Activated naive CD4-positive, alpha-beta T cell (primary cell): ENCODE measurements at places on chromosomes 2 and 18.

GRCh38 chr2:105582952-105583660 lies 161.6 kb upstream of the NCK2 start:
- no peak for DNase-seq

DNA sequence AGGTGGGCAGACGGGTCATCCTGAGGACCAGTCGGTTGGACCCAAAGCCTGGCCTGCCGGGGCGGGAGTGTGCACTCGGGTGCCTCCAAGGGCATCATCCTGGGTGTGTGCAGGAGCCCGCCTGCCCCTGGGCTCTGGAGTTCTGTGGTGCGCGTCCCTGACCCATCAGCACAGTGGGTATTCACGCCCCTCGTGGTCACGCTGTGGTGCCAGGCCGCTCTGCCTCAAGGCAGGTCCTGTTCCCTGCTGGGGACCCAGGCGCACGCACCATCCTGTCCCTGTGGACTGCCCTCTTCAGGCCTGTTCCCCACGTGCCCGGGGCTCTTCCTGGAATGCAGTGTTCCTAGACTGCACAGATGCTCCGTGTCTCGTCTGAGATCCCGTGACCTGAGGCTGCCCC lies 14.3 kb upstream of the D2HGDH start:
- DNase-seq = no peak

- DNase-seq = no peak
Observed at GRCh38 chr2:179891237-179891636, 29.8 kb upstream of the ZNF385B start.

GRCh38 chr2:48699348-48699930 lies 56.1 kb downstream of the LHCGR start:
- no peak for DNase-seq

GRCh38 chr2:163505281-163505680 lies 230.5 kb downstream of the FIGN start:
- DNase-seq = no peak

GRCh38 chr2:55159037-55159651 lies 72.9 kb downstream of the CLHC1 start:
- DNase-seq = no peak

DNA sequence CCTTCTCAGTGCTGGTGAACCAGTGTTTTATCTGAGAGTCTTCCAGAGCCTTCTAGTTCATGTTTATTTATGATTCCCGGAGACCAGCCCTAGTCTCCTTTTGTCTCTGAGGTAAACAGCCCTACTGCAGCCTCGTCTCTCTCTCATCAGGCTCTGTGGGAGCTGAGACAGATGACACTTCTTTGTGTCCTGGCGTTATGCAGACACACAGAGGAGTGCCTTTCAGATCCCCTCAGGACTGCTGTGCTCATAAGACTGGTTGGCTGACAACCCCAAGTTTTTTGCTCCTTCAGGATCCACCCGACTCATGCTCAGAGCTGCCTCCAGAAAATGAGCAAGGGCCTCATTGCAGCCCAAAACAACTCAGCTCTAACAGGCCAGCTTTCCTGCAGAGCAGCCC lies 523.8 kb upstream of the SPHKAP start:
- DNase-seq = no peak

DNA sequence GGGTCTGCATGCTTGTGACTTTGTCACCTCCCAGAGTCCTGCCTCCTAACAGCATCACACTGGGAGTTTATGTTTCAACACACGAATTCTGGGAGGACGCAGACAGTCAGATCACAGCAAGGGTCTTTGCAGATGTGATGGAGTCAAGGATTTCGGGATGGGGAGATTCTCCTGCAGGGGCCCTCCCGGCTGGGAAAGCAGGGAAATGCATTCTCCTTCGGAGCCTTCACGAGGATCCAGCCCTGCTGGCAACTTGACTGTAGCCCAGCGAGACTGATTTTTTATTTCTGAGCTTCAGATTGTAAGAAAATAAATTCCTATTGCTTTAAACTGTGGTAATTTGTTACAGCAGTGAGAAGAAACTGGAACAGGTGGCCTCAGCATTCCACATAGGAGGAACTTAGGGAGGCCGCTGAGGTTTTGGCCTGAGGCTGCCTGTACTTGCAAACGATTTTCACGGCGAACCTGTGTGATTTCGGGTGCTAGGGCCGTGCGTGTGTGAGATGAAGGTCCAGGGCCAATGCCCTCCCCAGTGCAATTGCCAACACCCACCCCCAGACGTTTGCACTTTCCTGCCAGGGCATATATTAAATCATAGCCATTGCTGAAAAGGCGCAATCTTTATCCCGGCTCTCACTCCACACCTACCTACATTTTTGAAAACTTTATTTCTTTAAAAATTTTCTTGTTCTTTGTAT lies 79.8 kb downstream of the ASB1 start:
- DNase-seq = no peak

GRCh38 chr18:57696271-57696670 lies 74.6 kb upstream of the NARS1 start:
- no peak for DNase-seq

- no peak for DNase-seq
Observed at GRCh38 chr2:69961496-69961895, at the start of gene ASPRV1. TSS of gene ASPRV1 (minus strand) at chr2:69961631. CDS start at chr2:69961436, 195 bp downstream.

GRCh38 chr2:137930146-137930545 lies 34.1 kb upstream of the HNMT start:
- DNase-seq = no peak

GRCh38 chr2:173630425-173631126 lies 275.9 kb downstream of the CDCA7 start:
- no peak for DNase-seq

DNA sequence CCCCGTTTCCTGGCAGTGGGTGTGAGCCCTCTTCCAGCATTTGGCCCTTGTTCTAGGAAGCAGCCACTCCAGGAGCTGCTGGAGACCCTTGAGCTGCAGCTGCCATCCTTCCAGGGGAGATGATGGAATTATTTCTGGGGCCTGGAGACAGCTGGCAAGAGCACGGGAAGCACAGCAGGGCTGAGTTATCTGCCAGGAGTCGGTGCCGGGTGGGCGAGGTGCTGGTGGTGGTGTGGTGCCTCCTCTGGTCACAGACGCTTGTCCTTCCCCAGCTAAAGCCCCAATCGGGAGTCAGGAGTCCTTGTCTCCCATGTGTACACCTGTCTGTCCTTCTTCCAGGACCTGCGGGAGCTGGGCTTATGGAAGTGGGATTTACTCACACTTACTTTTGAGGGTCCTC lies 36.0 kb downstream of the DPYSL5 start:
- DNase-seq = no peak

- DNase-seq = no peak
Observed at GRCh38 chr18:56235481-56236013, 402.8 kb downstream of the TXNL1 start.

- no peak for DNase-seq
Observed at GRCh38 chr18:48605408-48605845, 66.6 kb downstream of the CTIF start.

DNA sequence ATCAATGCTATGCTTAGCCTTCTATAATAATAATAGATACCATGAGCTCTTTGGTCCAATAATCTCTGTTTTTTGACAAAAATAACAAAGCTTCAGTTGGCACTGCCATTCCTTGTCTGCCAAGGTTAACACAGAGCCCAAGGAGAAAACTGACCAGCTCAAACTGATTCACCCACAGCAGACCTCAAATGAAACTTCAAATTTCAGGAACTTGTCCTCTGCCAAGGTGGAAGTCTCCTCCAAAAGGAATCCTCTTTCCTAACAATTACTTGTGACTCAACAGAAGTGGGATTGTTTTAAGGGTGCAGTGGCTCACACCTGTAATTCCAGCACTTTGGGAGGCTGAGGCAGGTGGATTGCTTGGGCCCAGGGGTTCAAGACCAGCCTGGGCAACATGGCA lies 12.1 kb downstream of the AAK1 start:
- no peak for DNase-seq

DNA sequence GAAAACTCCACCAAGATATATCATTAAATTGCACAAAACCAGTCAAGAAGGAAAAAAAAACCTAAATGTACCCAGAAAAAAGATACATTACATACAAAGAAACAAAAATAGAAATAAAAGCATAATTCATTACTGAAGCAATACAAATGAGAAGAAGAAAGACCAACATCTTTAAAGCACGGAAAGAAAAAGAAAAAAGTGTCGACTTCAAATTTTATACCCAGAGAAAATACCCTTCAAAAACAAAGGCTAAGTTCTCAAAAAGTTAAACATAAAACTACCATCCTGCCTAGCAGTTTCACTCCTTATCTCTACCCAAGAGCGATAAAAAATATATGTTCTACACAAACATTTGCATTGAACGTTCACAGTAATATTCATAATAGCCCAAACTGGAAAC lies 82.0 kb downstream of the ATAD2B start:
- DNase-seq = no peak

DNA sequence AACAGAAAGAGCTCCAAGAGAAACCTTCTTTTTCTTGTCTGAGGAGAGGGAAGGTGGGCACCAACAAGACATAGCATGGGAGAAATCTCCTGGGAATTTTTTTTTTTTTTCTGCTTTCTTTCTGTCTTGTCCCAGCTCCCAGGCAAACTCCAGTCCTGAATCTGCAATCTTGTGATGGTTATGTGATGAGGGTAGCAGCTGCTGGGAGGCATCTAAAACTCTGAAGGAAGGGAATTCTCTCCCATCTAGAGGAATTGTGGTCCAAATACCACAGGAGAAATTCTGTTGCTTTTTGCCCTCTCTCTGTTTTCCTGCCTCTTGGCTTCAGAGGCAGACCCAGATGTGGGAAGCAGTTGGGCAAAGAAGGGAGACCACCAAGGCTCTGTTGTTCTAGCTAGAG lies 16.7 kb downstream of the SCRN3 start:
- DNase-seq = no peak

DNA sequence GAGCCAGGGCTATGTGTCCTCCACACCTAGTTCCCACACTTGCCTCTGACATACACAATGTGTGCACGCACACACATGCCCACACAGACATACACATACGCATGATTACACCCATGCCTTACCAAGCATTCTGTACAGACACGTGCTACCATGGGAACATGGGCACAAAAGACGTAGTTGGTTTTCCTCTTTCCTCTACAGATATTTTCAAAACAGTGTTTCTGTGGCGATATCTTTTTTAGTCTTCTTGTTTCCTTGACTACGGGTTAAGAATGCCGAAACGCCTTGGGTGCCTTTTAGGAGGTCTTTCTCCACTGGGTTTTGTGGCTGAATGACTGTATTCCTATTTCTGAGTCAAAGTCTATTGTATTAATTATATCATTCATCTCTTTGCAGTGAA lies 75.5 kb upstream of the SPTBN1 start:
- DNase-seq = no peak

- DNase-seq = no peak
Observed at GRCh38 chr2:58441643-58442042, 200.5 kb upstream of the FANCL start.

- DNase-seq = no peak
Observed at GRCh38 chr18:51622702-51623101, 425.2 kb upstream of the MEX3C start.

GRCh38 chr2:51528156-51528555 lies 496.2 kb upstream of the NRXN1 start:
- no peak for DNase-seq

DNA sequence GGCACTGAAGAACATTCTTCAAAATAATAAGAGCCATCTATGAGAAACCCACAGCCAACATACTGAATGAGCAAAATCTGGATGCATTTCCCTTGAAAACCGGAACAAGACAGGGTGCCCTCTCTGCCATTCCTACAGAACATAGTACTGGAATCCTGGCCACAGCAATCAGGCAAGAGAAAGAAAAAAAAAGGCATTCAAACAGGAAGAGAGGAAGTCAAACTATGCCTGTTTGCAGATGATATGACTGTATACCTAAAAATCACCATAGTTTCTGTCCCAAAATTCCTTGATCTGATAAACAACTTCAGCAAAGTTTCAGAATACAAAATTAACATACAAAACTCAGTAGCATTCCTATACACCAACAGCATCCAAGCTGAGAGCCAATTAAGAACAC lies 119.5 kb upstream of the PARD3B start:
- no peak for DNase-seq

DNA sequence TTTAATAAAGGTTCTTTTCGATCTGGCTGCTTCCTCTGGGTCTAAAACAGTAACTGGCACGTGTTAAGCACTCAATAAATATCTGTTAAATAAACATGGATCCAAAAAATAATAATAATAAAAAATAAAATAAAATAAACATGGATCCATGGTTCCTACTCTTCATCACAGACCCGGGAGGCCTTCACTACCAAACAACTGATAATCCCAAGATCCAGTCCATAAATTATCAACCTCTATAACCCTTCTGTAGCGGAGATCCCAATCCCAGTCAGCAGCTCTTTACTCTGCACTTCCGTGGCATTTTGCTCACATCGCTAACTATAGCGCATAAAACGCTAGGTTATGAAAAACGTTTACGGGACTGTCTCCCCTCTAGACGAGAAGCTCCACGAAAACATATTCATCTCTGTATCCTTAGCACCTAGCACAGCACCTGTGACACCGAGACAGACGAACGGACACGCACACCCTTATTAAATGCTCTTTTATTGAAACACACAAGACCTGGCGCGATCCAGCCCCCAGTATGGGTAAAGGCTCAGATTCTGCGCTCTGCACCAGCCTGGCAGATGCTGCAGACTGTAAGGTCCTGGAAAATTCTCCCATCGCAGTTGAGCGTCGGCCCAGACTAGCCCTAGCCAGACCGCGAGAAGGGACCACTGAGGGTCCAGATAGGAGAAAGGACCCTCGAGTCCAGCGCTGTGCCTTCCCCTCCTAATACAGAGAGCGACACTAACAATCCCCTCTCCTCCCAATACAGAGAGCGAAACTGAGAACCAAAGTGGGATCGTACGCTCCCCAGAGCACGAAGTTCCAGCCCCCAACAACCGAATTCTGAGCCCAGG lies 770 bp downstream of the NBAS start:
- DNase-seq = no peak

GRCh38 chr2:233428008-233428407 lies 73.7 kb downstream of the DGKD start:
- DNase-seq = no peak

GRCh38 chr2:52395912-52396311 lies 1364.0 kb upstream of the NRXN1 start:
- no peak for DNase-seq

GRCh38 chr18:60295674-60296073 lies 76.9 kb downstream of the MC4R start:
- no peak for DNase-seq

DNA sequence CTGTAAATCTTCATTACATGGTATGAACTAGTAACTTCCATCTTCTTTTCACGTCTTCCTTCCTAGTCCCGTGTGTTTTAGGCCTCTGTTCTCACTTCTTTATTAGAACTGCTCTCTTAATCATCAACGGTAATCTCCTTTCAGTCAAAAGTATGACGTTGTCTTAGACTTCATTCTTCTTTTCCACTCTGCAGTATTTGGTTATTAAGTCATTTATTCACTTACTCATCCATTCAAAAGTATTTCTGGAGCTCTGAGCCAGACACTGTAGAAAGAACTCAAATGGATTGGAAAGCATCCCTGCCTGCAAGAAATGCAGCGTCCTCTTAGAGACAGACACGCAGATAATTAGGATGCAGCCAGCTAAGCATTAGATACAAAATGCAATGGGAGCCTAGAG lies 494.6 kb upstream of the NRP2 start:
- DNase-seq = no peak
